ENCODE measurements at places on chromosomes 7 and 10.

- no peak for DNase-seq
Measured at GRCh38 chr10:24305551-24306506, 96.9 kb downstream of the KIAA1217 start.

GRCh38 chr10:61047081-61047480 is 103.1 kb upstream of the RHOBTB1 start:
- no peak for DNase-seq

DNA sequence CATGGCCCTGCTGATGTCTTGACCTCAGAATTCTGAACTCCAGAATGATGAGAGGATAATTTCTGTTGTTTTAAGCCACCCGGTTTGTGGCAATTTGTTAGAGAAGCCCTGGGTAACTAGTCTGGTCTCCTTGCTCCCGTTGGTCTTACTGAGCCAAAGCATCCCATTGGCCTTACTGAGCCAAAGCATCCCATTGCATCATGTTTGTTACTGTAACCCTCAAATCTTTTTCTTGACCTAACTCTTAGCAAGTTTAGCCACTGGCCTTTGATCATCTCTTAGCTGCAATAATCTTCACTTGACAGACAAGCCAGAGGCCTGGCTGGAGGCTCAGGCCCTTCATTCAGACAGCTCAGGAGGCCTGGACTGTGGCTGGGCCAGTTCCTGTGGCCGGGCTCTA is 21.8 kb downstream of the TBXAS1 start:
- no peak for DNase-seq

DNA sequence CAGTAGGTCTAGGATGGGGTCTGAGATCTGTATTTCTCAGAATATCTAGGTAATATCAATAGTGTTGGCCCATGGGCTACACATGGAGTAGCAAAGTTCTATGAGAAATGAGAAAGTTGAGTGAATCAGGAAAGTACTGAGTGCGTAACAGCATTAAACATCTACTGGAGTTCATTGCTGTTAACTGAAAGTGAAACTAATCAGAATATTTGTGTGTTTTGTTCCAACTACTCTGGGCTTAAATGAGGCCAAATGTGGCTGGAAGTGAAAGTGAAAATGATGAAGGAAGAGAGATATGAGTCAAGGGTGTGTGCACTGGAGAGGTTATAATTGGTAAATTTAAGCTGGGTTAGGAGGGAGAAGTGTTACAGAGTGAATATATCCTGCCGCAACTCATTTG is 46.5 kb downstream of the TMEM106B start:
- peak; percentile 3 for DNase-seq

DNA sequence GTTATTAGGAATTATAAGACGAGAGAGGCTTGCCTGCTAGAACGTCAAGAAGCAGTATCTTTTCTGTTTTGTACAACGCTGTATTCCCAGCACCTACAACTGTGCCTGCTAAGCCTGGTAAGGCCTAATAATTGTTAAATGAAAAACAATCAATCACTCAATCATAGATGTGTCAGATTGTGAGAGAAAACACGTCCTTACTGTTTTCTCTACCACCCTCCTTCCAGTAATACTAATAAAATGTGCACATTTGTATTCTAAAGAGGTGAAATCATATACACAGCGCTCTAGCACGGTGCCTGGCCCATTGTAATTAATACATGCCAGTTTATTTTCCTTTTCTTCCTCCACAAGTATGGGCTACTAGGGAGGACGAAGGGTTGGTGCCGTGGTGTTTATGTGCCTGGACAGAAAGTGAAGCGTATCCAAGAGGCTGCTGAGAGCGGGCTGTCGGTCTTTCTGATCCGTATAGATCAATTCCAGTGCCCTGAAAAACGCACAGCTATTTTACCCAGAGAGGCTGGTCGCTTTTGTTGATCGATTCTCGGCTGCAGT is 1.5 kb upstream of the AUTS2 start:
- DNase-seq, result no peak

- peak; percentile 23 for DNase-seq
Measured at GRCh38 chr7:13017333-13017857, 330.0 kb downstream of the ARL4A start.

GRCh38 chr10:34667177-34667576 is 147.9 kb downstream of the PARD3 start:
- no peak for DNase-seq

DNA sequence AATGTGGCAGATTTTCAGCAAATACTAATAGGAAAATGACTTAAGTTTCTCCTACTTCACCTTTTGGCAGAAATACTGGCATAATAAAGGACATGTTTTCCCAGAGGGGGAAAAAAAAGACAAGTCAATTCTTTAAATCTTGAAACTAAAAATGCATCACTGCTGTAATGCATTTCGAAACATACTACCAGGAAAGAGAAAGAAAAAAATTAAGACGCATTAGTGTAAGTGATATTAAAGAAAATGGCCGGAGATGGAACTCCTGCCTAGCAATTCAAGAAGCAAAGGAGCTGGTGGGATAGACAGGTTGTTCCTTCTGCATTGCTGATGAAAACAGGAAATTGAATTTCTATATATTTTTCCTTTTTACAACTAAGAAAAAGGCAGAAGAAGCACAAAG is 3.2 kb downstream of the ACTR1A start:
- no peak for DNase-seq

All from HTR-8/SVneo (cell line).